ENCODE measurements at places on chromosomes 7 and 10. TPM values are rescaled to one million over a fixed set of nuclear protein-coding genes. Genes with fewer than 3 reads are reported as not detected.

Gene ZNF775
- 9.7 TPM for total RNA-seq

Gene AGR3
- not detected for total RNA-seq

Gene EPDR1
- total RNA-seq: 5.3 TPM

Gene ZSCAN25
- total RNA-seq: 21.3 TPM

Gene CABCOCO1
- total RNA-seq: not detected

Gene TSPAN15
- total RNA-seq: 7.8 TPM

Gene SDK1
- 8.4 TPM for total RNA-seq

Gene FAM171A1
- total RNA-seq: 37.4 TPM

Gene ASAH2
- total RNA-seq: 5.9 TPM

Gene PPP1R3C
- total RNA-seq: 1.2 TPM

Gene TRUB1
- 19.5 TPM for total RNA-seq
